ENCODE measurements at places on chromosomes 2 and 18.

GRCh38 chr2:241000831-241001321 is 2.5 kb downstream of the SNED1 start:
- DNase-seq = peak; percentile 17

GRCh38 chr2:88764850-88765153 is 73.3 kb downstream of the RPIA start:
- DNase-seq = no peak

DNA sequence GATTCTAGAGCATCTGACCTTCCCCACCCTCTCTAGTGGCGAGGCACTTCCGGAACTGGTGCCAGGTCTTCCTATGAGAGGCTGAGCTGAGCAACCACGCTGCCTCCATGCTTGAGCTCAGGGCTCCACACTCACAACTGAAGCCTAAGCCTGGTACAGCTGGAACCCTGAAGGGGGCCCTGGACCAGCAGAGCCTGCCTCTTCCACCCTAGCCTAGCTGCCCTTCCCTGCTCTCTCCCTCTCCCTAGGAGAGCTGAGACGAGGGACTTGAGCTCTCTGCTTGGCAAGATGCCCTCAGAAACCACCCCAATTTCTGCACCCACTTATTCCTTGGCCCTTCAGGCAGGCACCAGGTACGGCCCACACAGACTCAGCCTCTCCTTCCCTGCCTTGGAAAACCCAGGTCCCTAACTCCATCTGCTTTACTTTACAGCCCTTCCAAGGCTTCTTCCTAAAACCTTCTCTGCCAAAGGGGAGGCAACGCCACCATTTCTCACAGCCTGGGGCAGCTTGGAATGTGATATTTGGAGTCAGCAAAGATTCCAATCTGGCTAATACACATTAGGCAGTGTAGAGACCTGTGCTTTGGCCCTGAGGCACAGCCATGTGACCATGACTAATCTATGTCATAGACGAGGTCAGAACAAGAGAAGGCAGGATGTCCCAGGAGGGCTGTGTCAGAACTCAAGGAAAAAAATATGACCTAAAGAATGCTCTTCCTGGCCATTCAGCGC is 18.8 kb downstream of the COX7A2L start:
- no peak for DNase-seq

- DNase-seq = no peak
Measured at GRCh38 chr2:43265421-43265820, 39.0 kb upstream of the ZFP36L2 start.

- DNase-seq = no peak
Measured at GRCh38 chr18:42025491-42025890, 70.5 kb downstream of the PIK3C3 start.

DNA sequence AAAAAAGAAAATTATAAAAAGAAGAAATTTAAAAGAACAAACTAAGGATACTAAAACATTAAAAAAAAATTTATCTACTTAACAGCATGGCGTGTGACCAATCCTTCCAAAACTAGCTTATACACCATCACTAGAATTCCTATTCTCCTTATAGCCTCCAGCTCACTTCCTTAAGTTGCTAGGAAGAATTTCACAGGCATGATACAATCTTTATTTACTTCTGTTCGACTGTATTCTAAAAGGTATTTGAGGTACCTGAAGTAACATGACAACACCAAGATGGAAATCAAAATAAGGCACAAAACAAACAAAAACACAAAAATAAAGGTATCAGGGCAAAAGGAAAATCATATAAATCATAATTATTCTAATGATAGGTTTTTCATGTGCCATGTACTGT is 360.7 kb downstream of the FIGN start:
- DNase-seq = no peak

- DNase-seq = no peak
Measured at GRCh38 chr2:158179660-158180059, 78.0 kb downstream of the UPP2 start.

- no peak for DNase-seq
Measured at GRCh38 chr2:6626401-6627012, 239.2 kb downstream of the CMPK2 start.

DNA sequence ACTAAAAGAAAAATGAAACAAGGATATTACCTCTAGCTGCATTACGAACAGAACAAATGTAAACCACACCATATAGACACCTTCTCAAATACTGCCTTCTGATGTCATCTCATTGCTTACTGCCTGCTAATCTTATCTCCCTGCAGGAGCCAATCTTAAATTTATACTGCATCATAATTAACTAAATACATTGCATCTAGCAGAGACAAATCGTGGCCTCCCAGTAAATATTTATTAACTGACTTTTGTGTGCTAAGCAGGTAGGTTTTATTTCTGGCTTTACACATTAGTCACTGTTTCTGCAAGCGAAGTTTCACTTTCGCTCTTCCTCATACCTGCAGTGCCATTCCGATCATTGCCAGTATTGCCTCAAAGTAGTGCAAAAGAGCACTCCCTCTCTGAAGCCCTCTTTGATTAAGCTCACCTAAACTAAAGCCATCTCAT is 67.5 kb downstream of the SPATS2L start:
- DNase-seq = no peak

GRCh38 chr18:3857544-3857943 is 407.6 kb downstream of the TGIF1 start:
- DNase-seq = no peak

GRCh38 chr2:107717661-107718060 is 109.0 kb upstream of the RGPD4 start:
- DNase-seq = no peak

DNA sequence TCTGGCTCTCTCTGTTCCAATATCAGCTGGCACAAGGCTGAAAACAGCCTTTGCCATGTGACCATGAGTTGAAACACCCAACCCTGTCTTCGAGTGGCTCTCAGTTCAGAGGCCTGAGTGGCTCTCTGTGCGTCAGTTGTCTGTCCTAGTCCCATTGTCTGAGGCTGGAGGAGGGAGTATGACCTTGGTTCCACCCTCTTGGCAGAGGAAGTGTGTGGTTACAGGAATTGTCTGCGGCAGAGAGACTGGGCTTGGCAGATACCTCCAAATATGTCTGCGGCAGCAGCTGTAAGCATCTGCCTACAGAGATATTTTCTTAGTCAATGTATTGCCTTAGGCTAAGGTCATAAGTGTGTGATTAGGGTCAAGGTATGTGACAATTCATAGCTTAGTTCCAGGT is 32.6 kb downstream of the CNGA3 start:
- no peak for DNase-seq

GRCh38 chr2:98702858-98703620 is 27.9 kb downstream of the MGAT4A start:
- no peak for DNase-seq

GRCh38 chr2:29747786-29748470 is 173.5 kb downstream of the ALK start:
- DNase-seq = peak; percentile 24

- DNase-seq = peak; percentile 40
Measured at GRCh38 chr2:74507926-74508520, 528 bp upstream of the PCGF1 start.

GRCh38 chr2:1730015-1730927 is 14.0 kb downstream of the PXDN start:
- no peak for DNase-seq

GRCh38 chr2:33291278-33292013 is 185.0 kb upstream of the RASGRP3 start:
- no peak for DNase-seq

DNA sequence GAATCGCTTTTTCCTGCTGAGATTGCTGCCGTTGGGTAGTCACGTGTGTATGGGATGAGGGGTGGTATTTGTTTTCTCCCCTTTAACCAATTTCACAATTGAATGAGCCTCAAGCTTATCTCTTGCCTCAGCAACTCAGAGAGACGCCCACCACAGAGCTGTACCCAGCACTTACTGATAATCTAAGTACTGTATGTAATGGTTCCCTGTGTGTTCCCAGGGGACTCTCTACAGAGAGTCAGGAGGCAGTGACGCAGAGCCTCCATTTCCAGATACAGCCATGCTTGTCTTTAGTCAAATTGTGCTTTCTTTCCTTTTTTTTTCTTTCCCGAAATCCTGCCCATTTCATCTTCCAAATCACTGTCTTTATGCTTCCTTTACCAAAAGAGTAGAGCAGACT is 1102.1 kb upstream of the KLHL29 start:
- DNase-seq = no peak

GRCh38 chr2:97717613-97717995 is 4.2 kb downstream of the ZAP70 start:
- DNase-seq = no peak
